Left ventricle myocardium inferior (tissue), 1 donor: ENCODE measurements at places on chromosomes 1 and 21.

DNA sequence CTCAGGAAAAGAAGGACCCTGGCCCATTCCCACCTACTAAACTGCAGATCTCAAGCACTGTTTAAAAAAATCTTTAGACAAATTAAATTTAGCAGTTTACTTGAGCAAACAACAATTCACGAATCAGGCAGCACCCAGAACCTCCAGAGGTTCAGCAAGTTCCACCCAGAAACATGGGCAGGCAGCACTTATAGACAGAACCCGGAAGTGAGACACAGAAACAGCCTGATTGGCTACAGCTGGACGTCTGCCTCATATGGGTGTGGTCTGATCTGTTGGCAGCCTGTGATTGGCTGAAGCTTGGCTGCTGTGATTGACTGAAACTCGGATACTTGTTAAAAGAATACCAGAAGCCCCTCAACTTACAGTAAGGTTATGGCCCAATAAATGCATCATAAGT lies 34.7 kb upstream of the COL6A2 start:
- H3K4me3 ChIP-seq: no peak overlapping the region
- no peak overlapping the region for H3K27ac ChIP-seq
- H3K4me1 ChIP-seq: peaks cover 39% of the 10 kb centered on the region
- no peaks in the 10 kb centered on the region for H3K36me3 ChIP-seq
- DNase-seq: no peak

- DNase-seq: no peak
- peaks cover 32% of the 10 kb centered on the region for H3K4me1 ChIP-seq
- H3K4me3 ChIP-seq: no peak overlapping the region
- H3K27me3 ChIP-seq: no peaks in the 10 kb centered on the region
- no peaks in the 10 kb centered on the region for H3K36me3 ChIP-seq
These were observed 35.1 kb downstream of the PIGM start for GRCh38 chr1:159996653-159997052.

- H3K27ac ChIP-seq: no peak overlapping the region
- H3K4me3 ChIP-seq: no peak overlapping the region
- no peak for DNase-seq
These were observed 609.8 kb upstream of the NCAM2 start for GRCh38 chr21:20388400-20388799.

GRCh38 chr1:17011092-17011438 lies 663 bp downstream of the ATP13A2 start:
- H3K36me3 ChIP-seq: no peaks in the 10 kb centered on the region
- peak overlapping the region; percentile 95 for H3K4me3 ChIP-seq
- no peak for DNase-seq
- peaks cover 32% of the 10 kb centered on the region for H3K4me1 ChIP-seq

DNA sequence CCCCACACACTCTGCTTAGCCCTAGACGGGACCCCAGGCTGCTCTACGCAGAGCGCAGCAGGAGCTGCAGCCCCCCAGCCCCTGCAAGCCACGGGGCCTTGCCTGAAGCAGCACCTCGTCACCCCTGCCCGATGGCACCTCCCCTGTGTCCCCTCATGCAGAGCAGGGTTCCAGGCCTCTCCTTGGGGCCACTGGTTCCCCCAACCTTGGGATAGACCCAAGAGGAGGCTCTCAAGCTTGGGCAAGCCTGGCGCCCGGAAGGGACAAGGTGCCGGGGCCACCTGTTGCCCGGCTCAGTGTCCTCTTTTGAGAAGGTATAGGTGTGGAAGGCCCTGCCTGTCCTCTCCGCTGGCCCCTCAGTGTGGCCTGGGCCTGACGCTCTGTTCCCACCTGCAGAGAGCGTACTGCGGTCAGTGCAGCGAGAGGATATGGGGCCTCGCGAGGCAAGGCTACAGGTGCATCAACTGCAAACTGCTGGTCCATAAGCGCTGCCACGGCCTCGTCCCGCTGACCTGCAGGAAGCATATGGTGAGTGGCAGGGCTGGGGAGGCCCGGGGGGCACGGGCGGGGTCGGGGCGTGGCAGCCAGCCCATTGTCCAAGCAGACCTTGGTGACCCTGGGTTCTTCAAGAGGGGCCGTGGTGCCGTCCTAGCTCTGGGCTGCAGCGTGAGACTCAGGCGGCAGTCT lies 50.6 kb downstream of the FAAP20 start:
- no peak overlapping the region for H3K27ac ChIP-seq
- DNase-seq: peak; percentile 12
- H3K36me3 ChIP-seq: peaks cover 6% of the 10 kb centered on the region
- no peaks in the 10 kb centered on the region for H3K27me3 ChIP-seq
- peaks cover 11% of the 10 kb centered on the region for H3K4me1 ChIP-seq
- H3K4me3 ChIP-seq: no peak overlapping the region
